ENCODE measurements at places on chromosomes 2 and 18.

DNA sequence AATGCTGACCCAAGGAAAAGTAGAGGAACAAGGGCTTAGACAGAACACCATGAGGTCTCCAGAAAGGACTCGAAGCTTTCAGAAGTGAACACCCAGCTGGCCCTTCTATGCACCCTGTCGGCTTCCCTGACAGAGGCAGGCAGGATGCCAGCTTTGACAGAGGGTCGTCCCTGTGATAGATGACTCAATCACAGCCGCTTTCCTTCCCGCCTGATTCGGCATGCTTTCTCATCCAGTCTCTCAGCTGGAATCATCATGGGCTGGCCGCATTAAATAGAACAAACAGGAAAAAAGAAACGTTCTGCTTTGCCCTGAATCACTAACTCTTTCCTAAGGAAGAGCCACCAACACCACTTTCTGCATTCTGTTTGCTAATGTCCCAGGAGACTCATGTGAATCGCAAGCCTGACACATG, 140.3 kb upstream of the RAB12 start:
- no peak for DNase-seq

DNA sequence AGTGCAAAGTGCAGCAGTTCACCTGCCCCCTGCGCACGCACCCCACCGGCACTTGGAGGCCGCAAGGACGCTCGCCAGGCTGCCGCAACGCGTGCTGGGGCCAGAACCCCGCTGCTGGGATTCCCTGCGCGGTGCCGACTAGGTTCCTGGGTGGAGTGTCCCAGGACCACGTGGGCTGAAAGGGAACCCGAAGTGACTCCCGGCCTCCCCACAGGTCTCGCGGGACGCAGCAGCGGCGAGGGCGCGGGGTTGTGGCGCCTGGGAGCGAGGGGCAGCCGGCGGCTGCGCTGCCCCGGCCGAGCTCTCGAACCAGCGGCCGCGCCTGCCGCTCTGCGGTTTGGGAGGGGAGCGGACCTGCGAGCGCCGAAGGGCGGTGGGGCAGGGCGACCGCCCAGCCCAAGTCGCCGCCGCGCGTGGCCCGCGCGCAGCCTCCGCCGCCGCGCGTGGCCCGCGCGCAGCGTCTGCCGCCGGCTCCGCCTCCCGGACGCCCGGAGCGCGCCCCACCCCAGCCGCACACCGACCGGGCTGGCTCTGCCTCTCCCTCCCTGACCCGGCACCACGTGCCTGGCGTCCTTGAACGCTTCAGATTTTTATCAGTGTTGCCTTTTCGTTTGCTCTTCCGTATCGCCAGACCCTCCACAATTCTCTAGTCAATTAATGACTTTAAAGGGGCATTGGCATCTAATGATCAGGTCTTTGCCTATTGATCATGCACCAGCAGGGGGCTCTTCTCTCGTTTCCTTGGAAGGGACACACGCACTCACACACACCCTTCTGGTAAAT, at the start of gene FTCDNL1:
Gene FTCDNL1, minus strand, starts transcription at position 475 of the 783 bp plus-strand sequence. CDS start 2,230 bp downstream, outside the sequence.
- DNase-seq = no peak

- no peak for DNase-seq
These were observed 41.9 kb downstream of the LHCGR start for GRCh38 chr2:48713647-48714046.

DNA sequence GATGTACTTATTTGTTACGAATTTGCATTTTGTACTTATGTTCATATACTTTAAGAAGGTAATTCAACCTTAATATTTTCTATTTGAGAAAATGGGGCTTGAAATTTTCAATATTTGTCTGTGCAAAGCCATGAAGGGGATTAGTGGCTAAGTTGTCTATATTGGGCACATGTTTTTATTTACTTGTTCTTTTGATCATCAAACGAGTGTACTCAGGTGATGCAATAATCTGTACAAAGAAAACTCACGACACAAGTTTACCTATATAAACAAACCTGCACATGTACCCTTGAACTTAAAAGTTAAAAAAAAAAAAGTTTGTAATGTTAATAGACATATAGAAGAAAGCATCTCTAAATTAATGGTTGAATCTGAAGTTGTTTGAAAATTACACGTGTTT, 658.9 kb upstream of the SYT4 start:
- no peak for DNase-seq

DNA sequence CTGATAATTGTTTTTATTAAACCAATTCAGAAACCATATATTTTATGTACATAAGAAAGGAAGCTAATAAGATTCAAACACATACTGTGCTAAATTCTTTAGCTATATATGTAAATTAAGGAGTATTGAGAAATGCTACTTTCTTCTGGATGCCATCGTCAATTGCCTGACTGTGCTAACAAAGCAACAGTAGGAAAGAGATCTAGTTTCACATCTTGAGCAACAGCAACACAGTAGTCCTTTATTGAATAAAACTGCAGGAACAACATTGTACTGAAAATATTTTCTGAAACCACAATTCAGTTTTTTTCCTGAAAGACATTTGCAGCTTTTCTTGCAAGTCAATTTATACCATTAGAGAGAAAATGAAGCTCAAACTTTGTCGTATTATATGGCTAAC, 1404.9 kb upstream of the SLC39A10 start:
- DNase-seq = no peak

DNA sequence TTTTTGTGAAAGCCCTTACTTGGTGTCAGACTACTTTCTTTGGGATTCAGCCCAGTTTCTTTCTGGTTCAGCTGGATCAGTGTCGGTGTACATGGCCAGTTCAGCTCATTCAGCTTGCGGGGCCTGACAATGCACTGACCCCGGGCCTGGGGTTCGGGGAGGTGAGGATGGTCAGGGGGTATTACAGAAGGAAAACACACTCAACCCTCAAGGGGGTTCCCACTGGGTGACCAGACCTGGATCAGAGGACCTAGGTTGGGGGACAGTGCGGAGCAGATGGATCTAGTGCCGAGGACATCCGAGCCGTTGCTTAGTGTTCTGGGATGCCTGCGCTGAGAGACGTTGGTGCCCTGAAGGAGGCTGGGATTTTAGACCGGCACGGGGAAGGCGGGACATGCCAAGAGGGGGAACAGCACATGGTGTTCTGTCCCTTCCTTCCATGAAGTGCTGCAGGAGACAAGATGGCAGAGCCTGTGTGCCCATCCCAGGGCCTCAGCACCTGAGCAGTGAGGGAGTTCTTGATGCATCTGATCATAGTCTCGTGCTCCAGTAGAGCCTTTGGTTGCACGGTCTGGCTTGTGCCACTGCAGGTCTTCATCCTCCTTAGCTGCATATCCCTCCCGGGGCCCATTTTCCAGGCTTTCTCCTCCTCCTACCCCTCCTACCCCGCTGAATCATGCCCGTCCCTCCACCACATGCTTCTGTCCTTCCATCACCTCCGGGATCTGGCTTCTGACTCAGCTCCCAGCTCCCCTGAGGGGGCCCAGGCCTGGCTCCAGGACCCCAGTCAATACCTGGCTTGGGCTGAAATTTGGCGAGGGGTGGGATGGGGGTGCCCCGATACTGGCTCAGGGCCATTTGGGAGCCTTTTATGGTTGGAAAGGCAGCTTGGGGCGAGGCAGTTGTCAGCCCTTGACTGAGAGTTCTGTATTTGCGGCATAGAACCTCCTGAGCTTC, 18.0 kb downstream of the SPEG start:
- peak; percentile 98 for DNase-seq

- no peak for DNase-seq
These were observed 299.1 kb upstream of the SPRED2 start for GRCh38 chr2:65731476-65731875.

GRCh38 chr2:216551234-216552068, 52.8 kb downstream of the RPL37A start:
- DNase-seq = no peak

DNA sequence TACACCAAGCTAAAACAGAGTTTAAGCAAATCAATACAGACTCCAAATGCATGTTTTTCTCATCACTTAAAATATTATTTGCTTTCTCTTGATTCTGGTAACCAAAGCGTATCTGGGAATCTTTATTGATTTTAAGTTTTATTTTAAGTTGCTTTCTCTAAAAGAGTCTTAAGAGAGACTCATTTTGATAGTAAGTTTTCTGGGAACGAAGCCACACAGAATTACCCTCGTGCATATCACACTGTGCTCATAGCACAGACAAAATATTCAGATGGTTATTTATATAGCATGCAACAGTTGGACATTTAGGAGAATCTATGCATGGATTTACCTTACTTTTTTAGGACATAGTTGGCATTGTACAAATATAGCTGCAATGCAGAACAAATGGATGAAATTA, 597.5 kb upstream of the NRXN1 start:
- no peak for DNase-seq

- no peak for DNase-seq
These were observed 63.7 kb downstream of the MARCHF4 start for GRCh38 chr2:216308576-216308975.

DNA sequence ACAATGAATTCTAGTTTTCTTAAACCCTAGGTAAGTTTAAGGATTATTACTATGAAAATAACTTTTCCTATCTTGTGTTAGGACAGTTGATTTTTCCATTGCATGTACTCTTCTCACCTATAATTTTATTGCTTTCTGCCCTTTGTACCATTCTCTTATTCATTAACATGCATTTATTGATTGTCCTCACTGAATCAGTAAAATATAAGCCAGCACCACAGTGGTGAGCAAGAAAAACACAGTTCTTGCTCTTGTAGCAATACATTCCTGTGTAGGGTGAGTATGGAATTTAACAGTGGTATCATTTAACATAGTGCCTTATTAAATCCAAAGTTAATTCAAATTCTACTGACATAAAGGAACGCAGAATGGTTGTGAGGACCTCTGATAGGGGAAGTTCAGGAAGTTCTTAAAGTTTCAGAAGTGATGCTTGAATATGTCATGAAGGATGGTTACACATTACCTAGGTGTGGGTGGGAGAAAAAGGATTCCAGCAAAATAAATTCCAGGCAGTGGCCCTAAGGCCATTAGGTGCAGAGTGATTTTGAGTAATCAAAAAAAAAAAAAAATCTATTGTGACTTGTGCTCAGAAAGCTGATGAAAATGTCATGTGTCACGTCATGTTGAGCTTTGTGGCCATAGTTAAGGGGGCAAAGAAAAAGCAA, 104.7 kb upstream of the DSEL start:
- DNase-seq = no peak

- DNase-seq = no peak
These were observed 768.2 kb downstream of the NRXN1 start for GRCh38 chr2:50263728-50264127.

GRCh38 chr2:88692187-88692586, 714 bp downstream of the RPIA start:
- no peak for DNase-seq

GRCh38 chr18:63224630-63225029, 94.9 kb downstream of the BCL2 start:
- no peak for DNase-seq

DNA sequence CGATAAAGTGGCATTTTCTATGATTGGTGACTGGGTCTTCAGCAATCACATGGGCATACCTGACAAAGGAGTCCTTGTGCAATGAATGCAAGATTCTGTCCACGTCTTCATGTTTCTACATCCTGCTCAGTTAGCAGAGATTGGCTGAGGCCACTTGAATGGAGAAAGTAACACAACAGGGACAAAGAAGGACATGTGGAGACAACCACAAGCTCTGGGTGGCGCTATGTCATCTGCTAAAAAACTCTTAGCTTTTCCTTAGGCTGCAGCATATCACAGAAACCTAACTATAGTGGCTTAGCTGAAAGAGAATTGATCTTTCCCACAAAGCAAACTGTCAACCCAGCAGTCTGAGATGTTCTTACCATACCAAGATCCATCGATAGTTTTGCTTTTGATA, 1109.7 kb downstream of the SOCS6 start:
- no peak for DNase-seq

- DNase-seq = no peak
These were observed 9.8 kb downstream of the RMDN2 start for GRCh38 chr2:37934591-37935513.

DNA sequence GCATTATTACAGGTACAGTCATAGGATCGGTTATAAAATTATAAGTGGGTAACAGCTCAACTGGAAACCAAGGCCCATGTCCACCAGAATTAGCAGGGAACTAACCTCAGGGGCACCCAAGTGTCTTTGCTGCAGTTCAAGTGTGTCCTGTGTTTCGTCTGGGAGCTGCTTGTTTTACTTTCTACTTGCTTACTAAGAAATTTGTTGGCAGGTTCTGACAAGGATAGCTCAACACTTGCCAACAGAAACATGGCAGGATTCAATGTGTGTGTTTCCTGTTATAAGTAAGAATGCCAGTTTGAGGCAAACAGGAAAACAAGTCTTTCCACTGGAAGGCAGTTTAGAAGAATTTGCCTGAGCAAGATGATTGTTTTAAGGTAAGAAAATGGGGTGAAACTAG, 104.5 kb downstream of the EPHA4 start:
- DNase-seq = no peak

DNA sequence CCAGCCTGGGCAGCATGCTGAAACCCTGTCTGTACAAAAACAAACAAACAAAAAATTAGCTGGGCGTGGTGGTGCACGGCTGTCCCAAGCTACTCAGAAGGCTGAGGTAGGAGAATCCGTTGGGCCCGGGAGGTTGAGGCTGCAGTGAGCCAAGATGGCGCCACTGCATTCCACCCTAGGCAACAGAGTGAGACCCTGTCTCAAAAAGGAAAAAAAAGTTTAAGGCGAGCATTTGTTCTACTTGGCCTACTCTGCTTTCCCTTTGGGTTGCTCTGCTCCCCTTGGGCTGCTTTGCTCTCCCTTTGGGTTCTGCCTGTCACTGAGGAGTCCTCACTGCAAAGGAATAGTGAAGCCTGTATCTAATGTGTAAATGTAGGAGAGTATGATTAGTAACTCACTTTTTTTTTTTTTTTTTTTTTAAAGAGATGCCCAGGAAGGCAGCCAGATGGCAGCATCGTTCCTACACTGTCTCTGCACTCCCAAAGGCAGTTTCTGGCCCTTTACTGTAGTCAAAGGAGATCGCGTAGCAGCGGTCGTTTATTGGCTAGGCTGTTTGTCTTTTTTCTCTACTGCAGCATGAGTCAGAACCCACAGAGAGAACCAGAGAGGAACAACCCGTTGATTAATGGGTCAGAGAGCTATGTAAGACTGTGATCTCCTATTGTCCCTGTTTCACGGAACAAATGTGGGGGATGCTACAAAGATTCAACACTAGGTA, 118.3 kb upstream of the CWC22 start:
- DNase-seq = no peak

DNA sequence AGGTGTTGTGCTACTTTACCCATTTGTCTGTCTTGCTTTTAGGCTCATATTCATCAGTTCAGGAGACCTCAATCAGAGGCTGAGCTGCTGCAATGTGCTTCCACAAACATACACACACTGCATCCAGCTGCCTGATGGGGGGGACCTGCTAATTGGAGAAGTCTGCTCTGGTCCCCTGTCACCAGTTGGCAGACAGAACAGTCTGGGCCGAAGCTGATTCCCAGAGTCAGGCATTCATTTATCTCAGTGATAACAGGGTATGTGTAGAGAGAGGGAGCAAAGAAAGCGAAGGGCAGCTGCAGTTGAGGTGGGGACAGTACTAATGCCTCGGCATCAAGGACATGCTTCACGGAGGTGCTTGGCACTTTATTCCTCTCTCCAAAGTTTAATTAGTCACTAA, 584.3 kb upstream of the PIK3C3 start:
- DNase-seq = no peak

DNA sequence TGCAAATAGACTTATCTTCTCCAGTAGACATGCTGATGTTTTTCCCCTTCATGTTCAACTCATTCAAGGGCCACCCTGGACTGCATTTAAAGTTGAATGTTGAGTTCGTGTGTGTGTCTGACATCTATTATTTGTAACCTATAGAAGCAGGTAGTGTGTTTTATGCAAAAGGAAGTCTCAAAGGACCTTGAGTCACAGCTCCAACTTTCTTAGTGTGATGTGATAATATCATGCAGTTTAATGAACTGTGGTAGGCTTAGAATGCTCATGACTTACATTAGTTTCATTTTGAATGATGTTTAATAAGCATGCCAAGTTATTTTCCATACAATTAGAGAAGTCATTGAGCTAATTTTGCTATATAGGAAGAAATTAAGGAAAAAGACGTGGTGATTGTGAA, 67.9 kb downstream of the CERS6 start:
- no peak for DNase-seq
